Thyroid gland (tissue), 4 donors: ENCODE measurements at places on chromosomes 16 and 17.
A peak's percentile ranks its signal among the peaks of the same experiment; 100 is the strongest.

- peak; percentile 31 for DNase-seq
Observed at GRCh38 chr17:29709866-29710519, 87.3 kb upstream of the CORO6 start.

GRCh38 chr17:5418858-5419355 lies 555 bp downstream of the NUP88 start:
- peak; percentile 80 for DNase-seq

- no peak for DNase-seq
Observed at GRCh38 chr17:44389723-44390202, 314 bp upstream of the ITGA2B start.

DNA sequence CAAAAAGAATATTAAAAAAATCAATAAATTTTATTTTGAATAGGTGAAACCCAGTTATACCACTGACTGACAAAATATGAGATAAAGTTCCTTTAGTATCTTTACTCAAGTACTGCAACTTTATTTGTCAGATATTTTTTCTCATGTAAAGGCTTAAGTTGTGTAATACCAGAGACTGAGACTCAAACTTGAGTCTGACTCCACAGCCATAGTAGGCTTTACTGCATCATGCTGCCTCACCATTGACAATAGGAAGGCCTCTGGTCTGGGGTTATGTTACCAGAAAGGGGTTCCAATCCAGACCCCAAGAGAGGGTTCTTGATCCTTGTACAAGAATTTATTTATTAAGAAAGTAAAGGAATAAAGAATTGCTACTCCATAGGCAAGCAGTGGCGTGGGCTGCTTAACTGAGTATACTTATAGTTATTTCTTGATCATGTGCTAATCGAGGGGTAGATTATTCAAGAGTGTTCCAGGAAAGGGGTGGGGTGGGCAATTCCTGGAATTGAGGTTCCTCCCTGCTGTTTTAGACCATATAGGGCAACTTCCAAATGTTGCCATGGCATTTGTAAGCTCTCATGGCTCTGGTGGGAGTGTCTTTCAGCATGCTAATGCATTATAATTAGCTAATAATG lies 187.4 kb upstream of the WSB1 start:
- DNase-seq: no peak

GRCh38 chr17:45828582-45829133 lies 16.0 kb upstream of the SPPL2C start:
- DNase-seq: no peak

- DNase-seq: no peak
Observed at GRCh38 chr16:74603848-74604247, 3.1 kb downstream of the GLG1 start.
